ENCODE measurements at places on chromosomes 3 and 15.

DNA sequence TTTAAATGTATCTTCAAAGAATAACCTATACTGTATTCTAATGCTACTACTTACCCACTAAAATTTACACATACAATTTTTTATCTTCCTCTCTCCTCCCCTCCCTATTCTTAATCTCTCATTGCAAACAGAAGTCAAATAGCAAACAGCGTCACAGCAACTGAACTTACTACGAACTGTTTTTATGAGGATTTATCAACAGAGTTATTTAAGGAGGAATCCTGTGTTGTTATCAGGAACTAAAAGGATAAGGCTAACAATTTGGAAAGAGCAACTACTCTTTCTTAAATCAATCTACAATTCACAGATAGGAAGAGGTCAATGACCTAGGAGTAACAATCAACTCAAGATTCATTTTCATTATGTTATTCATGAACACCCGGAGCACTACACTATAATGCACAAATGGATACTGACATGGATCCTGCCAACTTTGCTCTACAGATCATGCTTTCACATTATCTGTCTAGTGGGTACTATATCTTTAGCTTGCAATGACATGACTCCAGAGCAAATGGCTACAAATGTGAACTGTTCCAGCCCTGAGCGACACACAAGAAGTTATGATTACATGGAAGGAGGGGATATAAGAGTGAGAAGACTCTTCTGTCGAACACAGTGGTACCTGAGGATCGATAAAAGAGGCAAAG is 984 bp downstream of the FGF7 start:
- no peak for DNase-seq

DNA sequence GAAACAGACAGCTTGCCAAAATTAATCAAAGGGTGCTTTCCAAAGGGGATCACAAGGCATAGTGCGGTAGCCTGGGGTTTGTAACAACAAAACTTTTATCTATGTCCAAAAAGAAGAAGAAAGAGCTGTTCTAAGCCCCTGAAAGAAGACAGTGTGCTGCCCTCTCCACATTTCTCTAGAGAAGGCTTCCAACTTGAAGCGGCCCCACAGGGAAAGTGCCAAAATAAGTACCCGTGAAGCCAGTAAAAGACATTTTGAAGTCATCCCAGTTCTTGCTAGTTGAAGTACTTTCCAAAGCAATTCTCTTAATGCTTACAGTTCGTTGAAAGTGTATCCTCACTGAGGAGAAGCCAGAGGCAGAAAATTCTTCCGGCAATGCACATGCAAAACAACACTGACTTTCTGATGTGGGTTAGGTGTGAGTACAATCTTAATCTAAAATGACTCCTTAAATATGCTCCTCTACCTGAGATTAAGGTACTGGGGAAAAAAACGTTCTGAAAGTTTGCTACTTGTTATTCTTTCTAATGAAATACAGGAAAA is 21.3 kb downstream of the GPR15 start:
- no peak for DNase-seq

GRCh38 chr3:25585361-25586166 is 79.1 kb downstream of the TOP2B start:
- DNase-seq, result no peak

DNA sequence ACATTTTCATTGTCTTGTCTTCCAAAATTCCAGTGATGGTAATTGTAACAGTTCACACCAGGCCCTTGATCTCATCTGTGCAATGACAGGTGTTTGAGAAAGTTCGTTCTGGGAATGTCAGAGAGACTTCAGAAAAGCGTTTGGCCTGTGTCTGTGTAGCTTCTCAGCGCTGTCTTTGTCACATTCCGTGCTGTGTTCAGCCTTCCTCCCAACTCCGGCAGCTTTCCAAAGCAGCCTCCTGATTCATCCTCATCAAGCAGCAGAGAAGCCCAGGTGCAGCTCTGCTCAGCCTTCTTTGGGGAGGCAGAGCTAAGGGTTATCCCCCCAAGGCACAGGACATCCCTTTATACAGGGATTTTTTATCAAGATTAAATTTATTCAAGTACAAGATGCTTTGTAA is 494.0 kb upstream of the SUCLG2 start:
- no peak for DNase-seq

DNA sequence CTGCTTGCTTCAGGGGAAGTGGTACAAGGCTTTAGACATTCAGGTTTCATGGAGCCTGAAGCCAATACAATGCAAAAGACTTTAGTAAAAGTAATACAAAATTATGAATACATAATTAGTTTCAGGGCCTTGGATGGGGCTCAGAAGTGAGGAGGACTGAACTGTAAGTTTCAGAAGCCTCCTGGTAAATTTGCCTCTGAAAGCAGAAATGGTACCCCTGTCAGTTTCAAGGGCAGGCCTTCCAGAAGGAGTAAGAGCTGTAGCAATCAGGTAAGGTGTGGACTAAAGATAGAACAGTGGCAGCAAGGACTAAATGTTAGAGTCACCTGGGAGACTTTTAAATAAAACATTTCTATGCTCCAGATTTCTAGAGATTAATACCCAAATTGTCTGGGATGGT is 402.5 kb upstream of the GOLIM4 start:
- DNase-seq, result no peak

DNA sequence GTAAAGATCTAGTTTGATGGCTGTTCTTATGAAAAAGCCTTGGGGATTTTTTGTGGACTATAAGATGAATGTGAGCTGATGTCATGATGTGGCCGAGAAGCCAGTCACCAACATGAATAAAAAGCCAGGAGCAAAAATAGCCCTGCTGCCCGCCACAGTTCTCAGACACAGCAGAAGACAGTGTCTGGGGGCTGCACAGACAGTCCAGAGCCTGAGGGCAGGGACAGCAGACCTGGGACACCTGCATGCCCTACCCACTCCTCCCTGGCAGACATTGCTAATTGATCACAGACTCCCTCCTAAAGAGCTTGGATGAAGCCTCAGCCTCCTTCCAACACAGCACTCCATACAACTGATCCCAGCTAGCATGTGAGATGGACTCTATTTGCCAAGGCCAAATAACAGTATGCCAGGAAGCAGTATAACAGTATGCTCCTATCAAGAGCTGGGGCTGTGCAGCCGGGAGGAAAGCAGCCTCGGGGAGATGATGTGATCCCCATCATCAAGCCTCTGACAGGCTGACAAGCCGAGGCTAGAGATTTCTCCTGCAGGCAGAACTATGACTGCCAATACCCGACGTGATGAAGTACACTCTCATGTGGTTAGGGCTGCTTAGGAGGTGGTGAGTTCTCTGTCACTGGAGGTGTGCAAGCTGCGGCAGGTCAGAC is 105.4 kb upstream of the RPL32 start:
- no peak for DNase-seq

GRCh38 chr3:45806072-45806471 is 9.7 kb upstream of the SLC6A20 start:
- DNase-seq, result no peak

GRCh38 chr3:7264196-7264526 is 403.2 kb downstream of the GRM7 start:
- no peak for DNase-seq

GRCh38 chr15:93247466-93248121 is 158.6 kb upstream of the RGMA start:
- no peak for DNase-seq

- no peak for DNase-seq
Observed at GRCh38 chr3:191682961-191683360, 222.0 kb downstream of the PYDC2 start.

DNA sequence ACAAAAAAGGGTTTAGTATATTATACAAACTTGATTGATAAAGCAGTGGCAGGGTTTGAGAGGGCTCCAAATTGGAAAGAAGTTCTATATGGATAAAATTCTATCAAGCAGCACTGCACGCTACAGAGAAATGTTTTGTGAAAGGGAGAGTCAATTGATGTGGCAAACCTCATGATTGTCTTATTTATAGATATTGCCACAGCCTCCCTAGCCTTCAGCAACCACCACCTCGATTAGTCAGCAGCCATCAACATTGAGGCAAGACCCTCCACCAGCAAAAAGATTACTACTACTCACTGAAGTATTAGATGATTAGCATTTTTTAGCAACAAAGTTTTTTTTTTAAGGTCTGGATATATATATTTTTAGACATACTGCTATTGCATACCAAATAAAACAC is 296.7 kb downstream of the CHST2 start:
- no peak for DNase-seq

- DNase-seq, result no peak
Observed at GRCh38 chr3:151630938-151631441, 102.7 kb upstream of the AADACL2 start.
